Hematopoietic multipotent progenitor cell treated with erythropoietin and hydrocortisone succinate and interleukin-3 and kit ligand, for 8 days (in vitro differentiated cells): ENCODE measurements at places on chromosomes 6 and 20.

- DNase-seq: no peak
These were observed 24.5 kb downstream of the TSHZ2 start for GRCh38 chr20:52996658-52997057.

GRCh38 chr6:33791620-33792019 is 2.7 kb upstream of the LEMD2 start:
- no peak for DNase-seq

GRCh38 chr20:63045401-63045800 is 38.6 kb upstream of the BHLHE23 start:
- no peak for DNase-seq

- DNase-seq: no peak
These were observed 81.3 kb upstream of the SPTLC3 start for GRCh38 chr20:12927489-12927888.

DNA sequence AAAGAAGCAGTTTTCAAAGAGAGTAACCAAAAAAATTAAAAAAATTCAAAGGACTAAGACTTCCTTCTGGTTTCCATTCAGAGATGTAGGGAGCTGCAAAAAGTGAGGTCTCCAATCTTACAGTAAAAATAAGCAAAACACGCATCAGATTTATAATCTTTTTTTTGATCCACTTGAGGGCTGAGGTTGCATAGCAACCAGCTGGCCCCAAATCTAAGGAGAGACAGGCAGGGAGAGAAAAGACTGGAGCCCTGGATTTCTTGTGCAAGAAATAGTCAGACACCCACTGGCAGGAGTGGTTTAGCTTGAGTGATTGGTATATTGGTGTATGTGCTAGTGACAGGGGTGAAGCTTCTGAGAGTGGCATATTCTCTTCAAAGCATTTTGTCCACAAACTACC is 135.9 kb upstream of the FUT9 start:
- no peak for DNase-seq

DNA sequence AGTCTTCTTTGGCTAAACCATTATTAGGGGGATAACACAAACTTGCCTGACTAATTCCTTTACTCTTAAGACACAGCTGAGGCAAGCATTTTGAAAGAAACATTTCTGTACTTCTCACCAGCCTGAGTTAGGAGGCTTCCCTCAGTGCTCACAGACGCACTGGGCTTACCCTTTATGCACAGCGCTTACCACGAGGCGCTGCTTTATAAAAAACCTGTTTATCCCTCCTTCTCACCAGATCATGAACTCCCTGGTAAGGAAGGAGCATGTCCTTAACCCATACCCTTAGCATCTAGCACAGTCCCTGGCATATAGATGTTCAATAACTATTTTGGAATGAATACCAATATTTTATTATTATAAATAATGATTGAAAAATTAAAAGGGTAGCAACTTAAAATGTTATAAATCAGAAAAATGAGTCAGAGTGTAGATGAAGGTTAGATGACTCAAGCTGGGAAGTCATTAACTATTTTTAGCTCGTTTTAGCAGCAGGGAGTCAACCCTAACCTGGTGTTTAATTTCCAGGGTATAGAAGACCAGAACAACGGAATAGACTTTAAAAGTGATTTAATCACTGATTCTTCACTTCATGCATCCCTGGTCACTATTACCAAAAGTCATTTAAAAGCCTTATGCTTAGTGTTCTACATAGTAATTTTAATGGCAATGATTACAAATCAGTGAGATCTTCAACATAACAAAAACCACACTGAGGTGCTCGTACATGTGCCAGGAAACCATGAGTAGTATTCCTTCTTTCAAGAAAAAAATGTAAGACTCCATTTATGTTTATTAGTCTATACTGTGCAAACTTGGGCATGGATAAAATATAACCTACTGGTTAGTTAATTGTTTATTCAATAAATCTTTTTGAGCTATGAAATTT is 4.1 kb upstream of the TPD52L1 start:
- no peak for DNase-seq

GRCh38 chr6:164262348-164262747 is 847.8 kb downstream of the QKI start:
- DNase-seq: no peak

GRCh38 chr20:62200491-62201172 is 17.8 kb downstream of the MTG2 start:
- DNase-seq: no peak

- DNase-seq: no peak
These were observed 37.9 kb upstream of the IRAK1BP1 start for GRCh38 chr6:78829407-78829806.

DNA sequence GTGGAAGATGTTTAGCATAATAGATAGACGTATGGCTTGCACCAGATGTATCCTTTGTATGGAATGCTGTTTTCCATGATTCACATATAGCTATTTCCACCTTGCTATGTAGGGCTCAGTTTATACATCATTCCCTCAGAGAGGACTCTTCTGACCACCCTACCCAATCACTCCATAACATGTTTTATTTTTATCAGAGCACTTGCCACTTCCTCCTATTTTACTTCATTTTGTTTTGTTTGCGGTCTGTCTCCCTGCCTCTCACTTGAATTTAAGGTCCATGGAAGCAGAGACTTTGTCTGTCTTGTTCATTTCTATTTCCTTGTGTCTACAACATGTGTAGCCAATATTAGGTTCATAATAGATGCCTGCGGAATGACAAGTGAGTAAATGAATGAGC is 266.9 kb upstream of the CITED2 start:
- DNase-seq: peak; percentile 50

- no peak for DNase-seq
These were observed 11.5 kb downstream of the BPI start for GRCh38 chr20:38315290-38315966.

DNA sequence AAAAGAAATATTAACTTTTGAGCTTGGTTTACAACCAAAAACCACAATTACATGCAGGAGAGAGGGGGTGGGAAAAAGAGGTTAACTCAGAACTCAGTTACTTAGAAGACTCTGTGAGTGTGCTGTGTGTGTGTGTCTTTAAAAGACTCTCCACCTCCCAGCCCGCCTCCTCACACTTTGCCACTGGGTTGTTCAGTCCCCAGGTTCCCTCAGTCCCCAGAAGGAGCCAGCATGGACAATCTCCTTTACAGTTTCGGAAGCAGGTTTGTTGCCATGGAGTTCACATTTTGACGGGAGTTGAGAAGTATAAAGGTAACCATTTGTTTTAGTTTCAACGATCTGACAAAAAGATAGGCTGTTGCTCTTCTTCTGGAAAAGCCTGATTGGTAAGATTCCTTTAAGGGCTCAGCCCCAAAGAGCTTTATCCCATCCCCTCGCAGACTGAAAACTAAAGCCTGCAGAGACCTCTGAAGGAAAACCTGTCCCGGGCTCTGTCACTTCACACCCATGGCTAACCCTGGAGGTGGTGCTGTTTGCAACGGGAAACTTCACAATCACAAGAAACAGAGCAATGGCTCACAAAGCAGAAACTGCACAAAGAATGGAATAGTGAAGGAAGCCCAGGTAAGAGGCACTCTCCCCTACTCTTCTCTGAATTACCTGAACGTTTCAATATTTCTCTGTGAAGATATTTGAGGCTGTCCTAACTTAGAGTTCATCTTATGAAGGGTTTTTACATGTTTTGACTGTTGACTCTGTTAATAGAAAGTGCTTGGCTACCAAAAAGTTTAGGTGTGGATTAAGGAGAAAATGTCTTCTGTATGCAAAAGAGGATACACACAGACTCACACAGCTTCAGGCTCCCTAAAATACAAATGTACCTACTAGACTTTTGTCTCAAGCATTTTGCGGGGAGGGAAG is at the start of gene SPTLC3:
Gene SPTLC3 (plus strand): TSS at position 212 of the 921 bp plus-strand sequence. CDS start 296 bp downstream, at position 508.
- DNase-seq: no peak

DNA sequence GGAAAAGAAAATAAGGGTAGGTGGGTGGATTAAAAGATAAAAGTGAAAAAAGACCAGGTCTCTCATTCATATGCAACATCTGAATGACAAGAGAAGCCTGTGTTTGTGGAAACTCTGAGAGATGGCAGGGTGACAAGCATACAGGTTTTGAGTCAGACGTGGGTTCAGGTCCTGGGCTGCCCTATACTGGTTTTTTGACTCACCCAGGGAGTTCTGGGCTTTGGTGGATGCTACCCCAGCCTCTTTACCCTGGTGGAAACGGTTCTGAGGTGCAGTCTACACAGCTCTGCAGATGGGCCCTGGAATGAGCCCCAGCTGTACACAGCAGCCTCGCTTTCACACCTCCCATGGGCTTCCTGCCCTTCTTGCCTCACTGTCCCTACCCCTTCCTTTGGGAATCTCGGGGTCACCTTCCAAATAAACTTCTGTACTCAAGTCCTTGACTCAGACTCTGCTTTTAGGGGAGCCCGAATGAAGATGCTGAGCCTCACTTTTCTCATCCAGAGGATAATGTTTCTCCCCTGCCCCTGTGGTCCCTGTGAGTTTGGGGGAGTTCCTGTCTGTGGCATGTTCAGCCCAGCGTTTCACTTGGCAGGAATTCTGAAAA is 77.7 kb upstream of the CLDN20 start:
- DNase-seq: no peak

DNA sequence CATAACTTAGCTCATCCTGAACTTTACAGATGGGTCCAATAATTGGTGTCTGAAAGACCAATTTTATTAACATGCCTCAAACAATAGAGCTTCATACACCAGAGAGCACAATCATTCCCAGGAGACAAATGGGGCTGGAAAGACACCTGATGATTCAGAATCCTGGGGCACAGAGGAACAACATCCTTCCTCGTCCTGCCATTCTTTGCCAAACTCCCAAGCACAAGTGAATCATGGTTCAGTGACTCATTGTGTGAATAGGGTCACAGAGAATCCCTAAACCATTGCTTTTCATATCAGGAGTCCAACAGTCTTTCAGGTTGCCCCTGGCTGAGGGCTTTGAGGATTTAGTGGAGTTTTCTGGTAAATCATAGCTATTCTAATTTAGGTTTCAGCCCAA is 266.4 kb upstream of the BMP2 start:
- no peak for DNase-seq

GRCh38 chr6:144696610-144697368 is 411.7 kb downstream of the UTRN start:
- DNase-seq: no peak

DNA sequence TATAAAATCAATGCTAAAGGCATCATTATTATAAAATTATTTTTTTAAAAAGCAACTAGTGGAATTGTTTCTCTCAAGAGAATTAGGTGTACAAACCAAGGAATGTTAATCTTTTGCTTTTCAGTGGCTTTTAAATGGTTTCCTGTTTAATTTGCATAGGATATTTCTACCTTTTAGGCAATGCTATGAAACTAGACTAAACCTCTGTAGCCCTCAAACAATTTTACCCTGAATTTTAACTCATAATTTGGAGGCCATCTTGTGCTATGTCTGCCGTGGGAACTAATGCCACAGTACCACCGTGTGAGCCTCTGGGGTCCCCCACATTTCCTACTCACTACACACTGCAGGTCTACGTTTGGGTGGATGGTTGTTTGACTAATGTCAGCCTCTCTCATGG is 20.6 kb downstream of the PHACTR2 start:
- no peak for DNase-seq

GRCh38 chr6:170036916-170037315 is 254.0 kb downstream of the DLL1 start:
- DNase-seq: no peak

DNA sequence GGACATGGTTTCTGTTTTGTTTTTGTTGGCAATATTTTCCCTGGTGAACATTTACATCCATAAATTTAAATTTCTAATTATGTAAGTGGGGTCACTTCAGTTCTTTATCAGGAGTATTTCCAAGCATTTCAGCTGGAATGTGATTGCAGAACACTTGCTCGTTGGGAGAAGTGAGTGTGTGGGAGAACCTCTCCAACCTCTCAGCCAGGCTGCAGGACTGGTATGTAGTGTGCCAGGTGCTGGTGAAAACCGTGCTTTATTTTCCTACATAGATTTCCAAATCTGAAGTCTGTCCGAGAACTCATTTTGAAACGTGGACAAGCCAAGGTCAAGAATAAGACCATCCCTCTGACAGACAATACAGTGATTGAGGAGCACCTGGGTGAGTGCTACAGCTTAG is 6.3 kb downstream of the RPL7L1 start:
- DNase-seq: no peak

GRCh38 chr6:73732845-73733675 is 37.1 kb downstream of the CD109 start:
- DNase-seq: peak; percentile 85

- DNase-seq: no peak
These were observed 384.7 kb upstream of the ID4 start for GRCh38 chr6:19452495-19452894.

DNA sequence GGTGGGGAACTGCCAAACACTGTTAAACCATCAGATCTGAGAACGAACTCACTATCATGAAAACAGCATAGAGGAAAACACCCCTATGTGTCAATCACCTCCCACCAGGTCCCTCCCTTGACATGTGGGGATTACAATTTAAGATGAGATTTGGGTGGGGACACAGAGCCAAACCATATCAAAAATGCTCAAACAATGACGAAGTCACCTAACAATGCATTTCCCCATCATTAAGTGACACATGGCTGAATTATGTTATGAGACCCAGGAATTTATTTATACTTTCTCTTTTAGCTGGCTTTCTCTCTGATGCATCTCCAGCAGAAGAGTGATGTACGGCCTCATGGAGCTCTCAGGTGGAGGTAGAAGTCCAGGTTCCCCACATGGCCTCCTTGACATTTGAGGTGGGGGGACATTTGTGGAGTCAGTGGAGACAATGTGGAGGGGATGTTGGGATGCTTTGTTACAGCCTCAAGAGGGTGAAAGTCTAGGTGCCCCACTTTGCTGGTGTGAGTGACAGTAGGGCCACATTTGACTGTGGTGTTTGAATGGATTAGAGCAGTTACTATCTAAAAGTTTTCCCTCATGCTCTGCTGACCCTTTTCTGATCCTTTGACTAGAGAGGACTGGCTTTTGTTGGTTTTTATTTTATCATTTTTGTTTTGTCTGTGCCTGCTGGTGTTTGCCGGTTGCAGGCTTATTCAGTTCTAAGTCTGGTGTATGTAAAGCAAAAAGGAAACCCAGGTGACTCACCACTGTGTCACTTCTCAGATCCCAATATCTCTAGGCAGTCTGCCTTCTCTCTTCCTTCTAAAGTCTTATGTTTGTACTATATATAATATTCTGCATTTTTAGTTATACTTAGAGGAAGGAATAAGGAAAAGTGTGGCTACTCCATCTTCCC is 18.5 kb upstream of the DCBLD1 start:
- no peak for DNase-seq

DNA sequence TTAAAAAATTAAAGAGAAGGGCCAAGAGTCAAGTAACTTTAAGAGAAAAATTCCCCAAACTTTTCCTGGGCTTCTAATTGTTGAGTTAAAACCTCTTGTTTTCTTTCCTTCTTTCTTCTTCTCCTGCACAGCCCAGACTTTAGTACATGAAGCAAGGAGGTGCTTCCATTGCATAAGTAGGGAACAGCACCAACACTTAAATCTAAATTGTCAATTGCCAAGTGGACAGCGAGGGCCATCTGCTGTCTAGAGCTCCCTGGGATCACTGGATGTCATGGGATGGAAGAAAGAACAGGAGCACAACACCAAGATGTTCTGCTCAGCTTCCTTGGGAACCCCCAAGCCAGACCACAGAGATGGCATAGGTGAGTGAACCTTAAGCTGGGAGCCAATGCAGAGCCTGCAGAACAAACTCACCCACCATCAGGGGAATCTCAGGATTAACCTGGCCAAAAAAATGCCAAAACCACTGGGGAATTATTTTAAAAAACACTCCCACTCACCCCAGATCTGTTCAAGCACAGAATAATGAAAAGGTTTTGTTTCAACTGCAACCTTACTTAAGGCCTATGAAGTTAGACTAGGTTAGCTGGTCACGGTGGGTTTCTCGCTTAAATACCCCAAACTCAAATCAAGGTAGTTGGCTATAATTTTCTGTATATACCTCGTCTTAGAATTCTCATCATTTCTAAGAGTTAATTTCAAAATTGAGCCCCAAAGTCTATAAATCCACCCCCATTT is 67.8 kb downstream of the TNFRSF21 start:
- no peak for DNase-seq

- DNase-seq: no peak
These were observed 31.6 kb downstream of the SRC start for GRCh38 chr20:37377346-37378081.
